OCI-LY7 (cell line): ENCODE measurements at places on chromosomes 12 and 14.

DNA sequence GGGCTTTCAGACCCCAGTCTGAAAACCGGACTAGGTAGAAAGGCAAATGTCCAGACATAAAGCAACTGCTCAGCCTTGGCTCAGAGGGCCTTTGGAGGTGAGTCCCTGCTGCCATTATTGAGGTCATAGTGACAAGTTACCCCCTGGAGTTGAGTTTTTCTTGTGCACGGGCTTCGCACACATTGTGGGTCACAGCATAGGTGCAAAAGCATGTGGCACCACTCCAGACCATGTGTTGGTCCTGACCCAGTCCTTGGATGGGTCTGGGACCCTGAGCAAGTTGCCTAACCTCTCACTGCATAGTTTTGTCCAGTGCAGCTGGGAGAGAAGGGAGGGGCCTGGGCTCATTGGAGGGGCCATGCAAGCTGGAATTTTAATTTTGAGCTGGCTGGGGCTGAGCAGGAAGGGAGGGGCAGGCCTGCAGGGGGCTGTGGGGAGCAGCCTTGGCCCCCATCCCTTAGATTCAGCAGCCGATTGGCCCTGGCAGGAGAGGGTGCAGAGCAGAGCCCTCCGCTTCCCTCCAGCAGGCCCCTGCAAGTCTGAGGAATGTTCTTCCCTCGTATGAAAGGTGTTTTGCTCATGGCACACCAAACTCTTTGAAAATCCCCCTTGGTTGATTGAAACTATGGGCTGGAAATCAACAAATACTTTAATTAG is 4.2 kb upstream of the KRT5 start:
- no peak for DNase-seq

DNA sequence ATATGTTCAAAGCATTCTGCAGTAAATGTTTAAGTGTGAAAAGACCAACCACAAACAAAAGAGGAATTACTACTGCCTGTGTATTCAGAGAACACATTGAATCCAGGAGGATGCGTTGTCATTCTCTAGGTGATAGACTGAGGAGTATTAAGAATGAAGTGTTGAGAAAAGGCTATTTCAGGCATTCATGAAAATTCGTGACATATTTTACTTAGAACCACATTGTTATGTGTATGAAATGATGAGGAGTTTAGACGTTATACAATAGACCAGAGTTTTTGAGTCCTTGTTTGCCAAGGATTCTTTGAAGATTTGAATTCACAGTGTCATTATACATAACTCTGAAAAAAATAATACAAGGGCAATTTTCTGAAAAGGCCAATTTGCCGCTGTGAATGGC is 251.8 kb downstream of the CCDC91 start:
- DNase-seq, result no peak

- DNase-seq, result no peak
These were observed 3.7 kb upstream of the CAMKK2 start for GRCh38 chr12:121300083-121300819.

GRCh38 chr14:30995689-30996088 is 29.8 kb upstream of the AP4S1 start:
- DNase-seq, result no peak

DNA sequence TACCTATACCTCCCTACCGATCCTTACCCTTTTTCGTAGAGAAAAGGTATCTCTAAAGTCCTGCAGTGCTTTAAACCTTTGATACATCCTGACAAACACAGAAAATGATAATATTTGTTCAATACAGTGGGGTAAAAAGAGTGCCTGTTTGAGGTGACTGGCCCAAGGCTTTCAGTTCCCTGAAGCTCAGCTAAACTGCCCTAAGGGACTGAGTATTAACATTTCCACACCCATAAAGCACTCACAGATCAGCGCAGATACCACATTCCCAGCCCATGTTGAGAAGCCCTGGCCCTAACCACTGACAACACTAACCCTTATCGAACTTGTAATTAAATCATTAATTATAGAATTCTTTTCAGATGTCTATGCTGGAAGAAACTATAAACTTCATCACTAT is 108.7 kb downstream of the DIP2B start:
- DNase-seq, result no peak

DNA sequence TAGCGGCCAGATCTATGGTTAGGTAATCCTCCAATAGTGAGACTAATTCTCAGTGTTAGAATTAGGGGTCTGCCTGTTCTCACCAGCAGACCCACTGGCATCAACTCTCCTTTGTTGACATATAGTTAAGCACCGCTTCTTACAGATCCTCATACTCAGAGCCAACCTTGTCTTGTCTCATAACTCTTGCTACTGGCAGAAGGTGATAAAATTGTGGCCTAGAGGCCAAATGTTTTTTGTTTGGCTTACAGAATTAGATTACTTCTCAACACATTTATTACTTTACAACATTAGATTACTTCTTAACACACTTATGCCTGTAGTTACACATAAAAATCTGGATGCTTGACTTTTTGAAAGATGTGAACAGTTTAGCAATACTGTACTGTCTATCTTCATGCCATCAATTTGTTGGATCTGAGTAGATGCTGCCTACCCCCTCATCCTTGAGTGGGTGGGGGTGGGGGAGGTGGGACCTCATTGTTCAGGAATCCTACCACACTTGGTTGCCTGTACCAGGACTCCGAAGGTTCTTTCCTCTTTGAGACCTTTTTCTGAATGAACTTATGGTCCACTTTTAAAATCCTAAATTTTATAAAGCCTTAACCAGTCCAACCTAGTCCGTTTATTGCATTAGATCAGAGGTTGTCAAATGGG is 7.0 kb downstream of the MTHFD1 start:
- DNase-seq, result no peak

- DNase-seq, result no peak
These were observed 101.3 kb downstream of the LGMN start for GRCh38 chr14:92646952-92647796.

DNA sequence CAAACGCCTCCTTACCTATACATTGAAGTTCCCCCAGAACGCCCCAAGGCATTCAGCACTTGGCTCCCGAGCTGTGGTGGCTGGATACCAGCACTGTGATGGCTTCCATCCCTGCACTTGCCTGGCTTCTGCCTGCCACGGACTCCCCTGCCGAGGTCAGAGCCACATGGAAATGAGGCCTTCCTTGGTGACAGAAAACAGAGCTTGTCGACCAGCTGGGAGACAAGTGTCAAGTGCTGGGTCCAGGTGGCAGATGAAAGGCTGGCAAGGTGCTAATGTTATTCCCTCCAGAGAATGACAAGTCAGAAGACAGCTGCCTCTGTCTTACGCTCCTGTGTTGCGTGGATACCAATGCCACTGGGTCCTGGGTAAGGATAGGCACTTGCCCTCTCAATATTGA is 26.2 kb upstream of the GNG2 start:
- DNase-seq, result no peak

- no peak for DNase-seq
These were observed 23.8 kb upstream of the STRAP start for GRCh38 chr12:15858353-15858752.

GRCh38 chr12:23139026-23139425 is 514.1 kb downstream of the ETNK1 start:
- DNase-seq, result no peak

- peak; percentile 12 for DNase-seq
These were observed 9.0 kb downstream of the LGALS3 start for GRCh38 chr14:55138091-55138490.

GRCh38 chr12:22535478-22535877 is 8.9 kb downstream of the C2CD5 start:
- DNase-seq, result peak; percentile 47

- DNase-seq, result no peak
These were observed 169.2 kb downstream of the TMTC2 start for GRCh38 chr12:82855872-82856271.

DNA sequence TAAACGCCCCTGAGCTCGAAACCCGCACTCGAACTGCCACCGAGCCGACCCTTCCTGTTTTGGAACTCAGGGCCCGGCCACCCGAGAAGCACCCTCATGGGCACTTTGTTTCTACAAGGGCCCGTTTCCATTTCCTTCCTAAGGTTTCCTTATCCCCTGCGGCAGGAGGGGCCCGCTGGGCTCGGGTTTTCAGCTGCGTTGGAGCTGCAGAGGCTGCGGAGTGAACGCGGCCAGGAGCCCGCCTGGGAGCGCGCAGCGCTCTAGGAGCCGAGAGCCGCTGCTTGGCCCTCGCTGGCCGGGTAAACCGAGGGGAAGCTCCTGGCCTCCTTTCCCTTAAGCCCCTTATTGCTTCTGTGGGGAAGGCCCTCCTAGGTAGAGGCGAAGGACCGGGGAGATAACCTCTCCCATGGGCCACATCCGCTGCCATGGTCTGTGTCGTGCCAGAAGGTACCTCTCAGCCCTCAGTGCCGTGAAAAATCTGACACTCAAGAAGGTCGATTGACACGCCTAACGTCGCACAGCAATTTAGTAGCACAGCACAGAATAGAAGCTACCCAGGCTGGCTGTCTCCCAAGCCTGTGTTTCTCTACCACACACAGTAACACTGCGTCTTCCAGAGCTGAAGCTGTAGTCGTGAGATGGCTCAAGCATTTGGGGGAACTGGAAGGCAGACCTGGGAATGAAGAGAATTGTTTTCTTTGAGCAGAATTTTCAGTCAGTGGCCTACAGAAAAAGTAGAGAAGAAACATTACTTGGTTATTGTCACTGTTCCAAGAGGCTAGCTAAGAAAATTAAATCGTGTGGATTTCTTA is 12.9 kb upstream of the CALM1 start:
- peak; percentile 33 for DNase-seq

DNA sequence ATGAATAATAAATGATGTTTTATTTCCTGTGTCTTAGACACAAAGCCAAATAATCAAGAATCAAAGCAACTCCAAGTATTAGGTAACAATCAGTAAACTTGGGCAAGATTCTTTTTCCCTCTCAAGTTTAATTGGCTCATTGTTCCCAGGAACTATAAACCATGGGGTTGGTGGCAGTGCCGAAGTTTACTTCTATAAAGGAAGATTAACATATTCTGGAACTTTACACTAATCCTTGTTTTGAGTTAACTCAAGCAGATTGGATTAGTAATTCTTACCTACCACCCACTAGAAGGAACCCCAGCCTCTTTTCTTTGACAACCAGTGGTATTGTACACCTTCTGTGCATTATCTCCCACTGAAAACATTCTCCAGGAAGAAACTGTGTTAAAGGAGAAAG is 197.1 kb downstream of the EXOC5 start:
- no peak for DNase-seq

GRCh38 chr14:100644383-100644782 is 57.2 kb upstream of the BEGAIN start:
- DNase-seq, result no peak
